Stimulated activated CD8-positive, alpha-beta memory T cell treated with anti-CD3 and anti-CD28 coated beads, Interleukin-4, amount 100 ng/mL, for 4 hours (primary cell): ENCODE measurements at places on chromosomes 6 and 20.

GRCh38 chr20:31716818-31717477 is 5.7 kb downstream of the BCL2L1 start:
- DNase-seq = no peak

DNA sequence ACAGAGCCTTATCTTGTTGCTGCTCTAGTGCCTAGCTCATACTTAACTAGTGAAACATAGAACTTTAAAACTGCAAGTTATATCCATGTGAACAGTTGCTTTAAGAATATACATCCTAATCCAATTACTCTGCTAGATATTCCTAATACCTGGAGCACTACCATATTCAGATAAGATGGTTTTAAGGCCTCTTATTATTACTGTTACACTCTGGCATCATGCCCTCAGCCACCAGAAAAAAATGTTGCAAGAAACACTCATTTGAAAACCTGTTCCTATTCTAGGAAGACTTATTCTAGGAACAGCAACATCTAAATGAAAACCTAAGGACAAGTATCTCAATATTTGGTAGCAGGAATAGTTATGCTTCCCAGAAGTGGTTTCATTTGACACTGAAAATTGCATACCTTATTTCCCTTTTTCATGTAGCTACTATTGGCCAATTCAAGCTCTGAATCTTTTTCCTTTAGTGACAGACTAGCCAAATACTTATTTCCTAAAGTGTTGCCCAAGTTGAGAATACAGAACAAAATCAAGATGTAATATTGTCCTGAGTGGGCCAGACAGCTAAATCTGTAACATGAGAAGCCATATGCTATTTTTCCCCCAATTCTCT is 4.8 kb upstream of the MTFR2 start:
- DNase-seq = no peak

GRCh38 chr20:39081255-39081654 is 119.1 kb downstream of the DHX35 start:
- peak; percentile 58 for DNase-seq

GRCh38 chr6:33979750-33980149 is 166.1 kb downstream of the GRM4 start:
- no peak for DNase-seq

GRCh38 chr6:42629845-42630244 is 66.0 kb downstream of the UBR2 start:
- DNase-seq = no peak

DNA sequence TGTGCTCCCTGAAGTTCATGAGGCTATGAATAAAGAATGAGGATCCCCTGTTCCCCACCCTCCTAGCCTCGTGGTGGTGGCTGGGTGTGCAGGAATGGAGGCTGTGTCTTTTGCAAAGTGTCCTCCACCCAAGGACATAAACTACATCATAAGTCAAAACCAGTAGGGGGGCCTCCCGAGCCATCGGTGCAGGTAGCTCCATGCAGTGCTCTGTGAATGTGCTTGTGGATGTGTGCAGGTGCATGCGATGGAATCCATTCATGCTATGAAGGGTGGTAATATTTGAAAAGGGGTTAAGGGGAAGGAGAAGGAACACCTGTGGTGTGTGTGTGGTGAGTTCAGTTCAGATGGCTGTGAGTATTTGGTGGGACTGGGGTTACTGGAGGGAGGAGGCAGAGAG is 197.3 kb downstream of the NRN1 start:
- DNase-seq = no peak

DNA sequence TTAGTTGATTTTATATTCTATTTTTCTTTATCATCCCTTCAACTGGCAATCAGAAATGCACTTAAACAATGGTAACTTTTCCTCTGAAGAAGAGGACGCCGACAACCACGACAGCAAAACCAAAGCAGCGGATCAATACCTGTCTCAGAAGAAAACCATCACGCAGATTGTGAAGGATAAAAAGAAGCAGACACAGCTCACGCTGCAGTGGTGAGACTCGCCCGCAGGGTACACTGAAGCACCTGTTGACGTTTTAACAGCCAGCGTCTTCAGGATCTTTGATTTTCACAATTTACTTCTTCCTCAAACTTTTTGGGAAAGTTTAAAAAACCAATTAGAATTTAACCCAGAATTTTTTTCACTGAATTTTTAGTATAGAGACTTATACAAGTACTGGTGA is 701 bp downstream of the RFX6 start:
- DNase-seq = no peak

DNA sequence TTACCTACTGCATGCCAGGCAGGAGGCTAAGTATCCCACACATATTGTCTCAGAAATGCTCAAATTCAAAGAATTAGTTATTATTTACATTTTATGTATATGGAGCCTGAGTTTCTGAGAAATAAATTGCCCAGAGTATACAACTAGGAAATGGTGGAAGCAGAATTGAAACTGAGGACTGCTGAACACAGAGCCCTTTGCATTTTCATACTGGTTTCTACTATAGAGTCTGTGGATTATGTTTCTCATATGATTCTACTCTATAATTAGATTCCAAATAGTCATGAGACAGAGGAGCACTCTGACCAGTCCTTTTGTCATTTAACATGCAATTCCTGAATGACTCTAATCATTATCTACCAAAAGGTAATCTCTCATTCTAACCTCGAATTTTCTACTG is 254.3 kb downstream of the LMBRD1 start:
- DNase-seq = no peak

- no peak for DNase-seq
Measured at GRCh38 chr6:25404091-25404490, 124.9 kb downstream of the CARMIL1 start.

- DNase-seq = no peak
Measured at GRCh38 chr6:158244373-158244772, 67.9 kb upstream of the TULP4 start.

DNA sequence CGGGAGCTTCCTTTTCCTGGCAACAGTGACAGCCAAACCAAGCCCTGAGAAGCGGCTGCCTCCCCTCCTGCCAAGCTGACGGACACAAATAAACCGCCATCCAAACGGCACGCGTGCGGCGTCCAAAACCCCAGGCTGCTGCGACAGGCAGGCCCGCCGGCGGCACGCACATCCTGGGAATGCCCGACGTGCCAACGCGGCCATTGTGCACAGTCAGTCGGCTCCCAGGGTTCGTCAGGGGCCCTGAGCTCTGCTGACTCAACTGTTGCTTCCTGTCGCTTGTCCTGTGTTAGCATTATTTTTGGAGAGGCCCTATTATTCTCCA is 6.8 kb downstream of the JAG1 start:
- DNase-seq = no peak

DNA sequence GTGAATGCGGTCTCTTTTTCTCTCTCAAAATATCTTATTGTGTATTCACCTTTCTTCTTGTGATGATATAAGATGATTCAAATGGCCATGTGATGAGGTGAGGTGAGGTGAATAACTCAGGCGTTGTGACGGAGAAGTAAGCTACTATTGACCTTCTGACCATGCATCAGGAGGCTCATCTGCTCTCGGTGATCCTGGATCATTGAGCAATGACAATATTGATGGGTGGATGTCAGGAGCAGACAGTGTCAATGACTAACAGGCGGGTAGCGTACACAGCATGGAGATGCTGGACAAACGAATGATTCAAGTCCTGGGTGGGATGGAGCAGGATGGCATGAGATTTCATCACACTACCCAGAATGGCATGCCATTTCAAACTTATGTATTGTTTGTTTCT is 119.6 kb downstream of the PXDC1 start:
- DNase-seq = no peak

DNA sequence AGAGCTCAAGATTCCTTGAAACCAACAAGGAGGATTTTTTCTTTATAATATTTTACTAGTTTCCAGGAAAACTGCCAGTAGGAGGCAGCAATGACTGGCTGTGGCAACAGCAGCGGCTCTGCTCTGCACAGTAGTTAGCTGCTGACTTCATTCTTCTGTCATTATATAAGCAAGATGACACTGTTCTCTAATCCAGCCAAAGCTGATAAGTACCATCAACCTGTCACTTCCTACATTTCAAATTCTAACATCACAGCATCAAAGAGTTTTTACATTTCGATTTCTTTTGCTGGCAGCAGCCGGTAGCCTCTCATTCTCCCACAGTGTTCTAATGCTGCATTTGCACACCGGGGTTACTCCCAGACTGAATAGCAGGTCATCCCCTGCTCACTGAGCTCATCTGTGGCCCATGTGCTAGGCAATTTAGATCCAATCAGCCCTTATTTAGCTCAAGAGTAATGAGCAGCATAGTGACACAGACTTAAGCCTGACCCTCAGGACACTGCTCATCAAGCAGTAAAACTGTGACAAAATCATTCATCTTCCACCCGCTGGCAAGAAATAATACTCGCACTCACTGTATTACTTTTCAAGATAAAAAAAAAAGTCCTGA is 67.8 kb downstream of the MMS22L start:
- DNase-seq = no peak

DNA sequence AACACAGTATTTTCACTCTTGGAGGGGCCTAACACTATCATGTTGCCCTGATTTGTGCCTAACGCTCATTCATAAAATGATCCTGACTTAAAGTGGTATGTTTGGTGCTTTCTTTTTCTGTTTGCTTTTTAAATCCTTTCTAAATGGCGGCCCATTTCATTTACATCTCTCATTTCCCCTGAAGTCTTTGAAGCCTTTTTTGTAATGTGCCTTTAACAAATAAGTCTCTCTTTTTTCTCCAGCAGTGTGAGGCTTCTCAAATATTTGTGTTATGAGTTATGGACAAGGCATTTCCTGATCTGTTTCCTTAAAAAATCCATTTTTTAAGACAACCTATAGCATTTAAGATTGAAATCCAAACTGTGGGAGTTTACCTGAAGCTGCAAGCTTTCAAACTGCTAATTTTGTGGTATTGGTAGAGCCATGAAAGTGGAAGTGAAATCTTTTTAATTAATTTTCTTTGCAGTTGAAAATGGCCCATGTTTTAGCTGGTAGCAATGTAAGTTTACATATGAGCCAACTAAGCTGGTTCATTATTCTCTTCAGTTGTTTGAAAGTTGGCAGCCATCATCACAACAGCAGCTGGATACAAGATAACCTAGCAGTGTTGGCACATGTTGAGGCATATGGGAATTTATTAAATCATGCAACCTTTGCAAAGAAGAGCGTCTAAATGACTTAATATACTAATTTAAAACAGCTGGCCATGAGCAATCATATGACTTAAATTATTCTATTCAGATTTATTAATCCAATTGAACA is 469.7 kb downstream of the CDKAL1 start:
- no peak for DNase-seq

- no peak for DNase-seq
Measured at GRCh38 chr6:3186974-3187382, 29.6 kb upstream of the TUBB2A start.

GRCh38 chr6:54254886-54255285 is 53.4 kb upstream of the TINAG start:
- no peak for DNase-seq

GRCh38 chr20:12012241-12013222 is 94.8 kb downstream of the BTBD3 start:
- DNase-seq = no peak

DNA sequence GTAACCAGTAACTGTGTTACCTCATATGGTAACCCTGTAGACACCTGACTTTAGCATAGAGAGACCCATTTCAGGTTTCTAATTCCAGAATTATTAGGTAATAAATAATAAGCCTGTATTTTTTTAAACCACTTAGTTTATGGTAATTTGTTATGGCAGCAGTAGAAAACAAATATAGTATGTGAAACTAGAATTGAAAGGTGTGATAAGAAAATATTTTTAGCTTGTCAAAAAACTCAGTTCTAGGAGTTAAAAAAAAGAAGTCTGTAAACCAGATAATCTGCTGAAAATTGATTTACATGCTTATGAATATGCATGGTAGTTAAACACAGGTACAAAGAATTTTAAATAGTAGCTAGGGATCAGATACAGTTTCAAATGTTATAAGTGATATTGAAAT is 695.0 kb upstream of the GJE1 start:
- DNase-seq = no peak

- DNase-seq = no peak
Measured at GRCh38 chr6:133447924-133448323, 206.8 kb downstream of the EYA4 start.

DNA sequence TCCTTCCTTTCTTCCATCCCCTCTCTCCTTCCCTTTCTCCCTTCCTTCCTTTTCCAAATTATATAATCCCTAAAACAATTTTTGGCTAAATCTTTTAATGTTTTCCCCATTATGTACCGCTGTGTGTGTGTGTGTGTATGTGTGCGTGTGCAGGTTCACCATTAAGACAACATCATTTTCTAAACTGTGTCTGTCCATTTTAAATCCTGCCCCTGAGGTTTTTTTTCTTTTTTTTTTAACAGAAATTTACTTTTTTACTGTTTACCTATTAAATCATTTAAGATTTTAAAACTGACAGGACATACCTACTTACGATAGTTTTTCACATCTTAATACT is 366.3 kb upstream of the EPHA7 start:
- DNase-seq = no peak

DNA sequence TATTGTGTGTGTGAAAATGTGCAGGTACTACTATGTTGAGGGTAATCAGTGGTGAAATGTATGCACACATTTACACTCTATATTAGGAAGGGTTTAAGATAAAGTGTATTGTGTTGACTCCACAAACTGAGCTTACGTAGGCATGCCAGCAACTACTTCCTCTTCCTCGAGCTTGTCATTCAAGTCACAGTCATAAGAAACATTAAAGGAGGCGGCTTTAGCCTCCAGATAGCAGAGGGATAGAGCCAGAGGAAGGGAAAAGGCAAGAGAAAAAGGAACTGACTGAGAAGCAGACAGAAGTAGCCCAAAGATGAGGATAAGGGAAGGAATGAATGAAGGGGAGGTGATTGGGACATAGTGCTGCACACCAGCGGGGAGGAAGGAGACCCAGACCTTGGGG is 55.2 kb downstream of the SMLR1 start:
- DNase-seq = no peak

GRCh38 chr6:17519120-17519519 is 81.0 kb upstream of the FAM8A1 start:
- no peak for DNase-seq

DNA sequence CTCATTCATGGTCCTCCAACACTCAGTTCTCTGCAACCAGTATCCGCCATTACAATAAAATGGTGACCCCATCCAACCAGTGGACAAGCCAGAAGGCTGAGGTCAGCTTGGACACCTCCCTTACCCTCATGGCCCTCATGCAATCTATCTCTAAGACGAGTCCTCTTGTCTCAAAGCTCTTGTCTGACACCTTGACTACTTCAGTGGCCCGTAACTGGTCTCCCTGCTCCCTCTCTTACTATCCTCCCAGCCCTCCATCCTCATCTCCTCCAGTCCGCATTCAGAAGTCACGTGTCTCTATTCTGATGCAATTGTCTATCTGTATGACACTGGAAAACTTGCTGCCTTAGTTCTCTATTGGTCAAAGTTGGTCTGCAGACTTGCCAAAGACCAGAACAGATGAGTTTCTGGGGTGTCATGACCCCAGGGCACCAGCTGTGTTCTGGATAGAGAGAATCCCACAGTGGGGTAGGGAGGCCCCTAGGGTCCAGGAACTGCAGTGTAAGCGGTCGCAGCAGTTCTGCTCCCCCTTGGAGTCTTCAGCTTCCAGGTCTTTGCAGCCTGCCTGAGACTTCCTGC is 59.6 kb upstream of the RNF24 start:
- DNase-seq = no peak
